ENCODE measurements at places on chromosomes 13 and 19.

DNA sequence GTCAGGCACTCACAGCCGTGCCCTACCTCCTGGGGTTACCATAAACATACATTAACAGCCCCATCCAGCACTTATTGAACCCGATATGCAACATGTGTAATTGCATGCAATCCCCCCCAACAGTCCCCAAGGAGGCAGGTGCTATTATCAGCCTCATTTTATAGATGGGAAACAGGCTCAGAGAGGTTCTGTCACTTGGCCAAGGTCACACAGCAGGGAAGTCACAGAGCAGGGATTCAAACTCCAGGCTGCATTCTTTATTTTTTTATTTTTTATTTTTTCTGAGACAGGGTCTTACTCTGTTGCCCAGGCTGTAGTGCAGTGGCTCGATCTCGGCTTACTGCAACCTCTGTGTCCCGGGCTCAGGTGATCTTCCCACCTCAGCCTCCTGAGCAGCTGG is 38.4 kb upstream of the TNFAIP8L1 start:
- DNase-seq, result no peak

DNA sequence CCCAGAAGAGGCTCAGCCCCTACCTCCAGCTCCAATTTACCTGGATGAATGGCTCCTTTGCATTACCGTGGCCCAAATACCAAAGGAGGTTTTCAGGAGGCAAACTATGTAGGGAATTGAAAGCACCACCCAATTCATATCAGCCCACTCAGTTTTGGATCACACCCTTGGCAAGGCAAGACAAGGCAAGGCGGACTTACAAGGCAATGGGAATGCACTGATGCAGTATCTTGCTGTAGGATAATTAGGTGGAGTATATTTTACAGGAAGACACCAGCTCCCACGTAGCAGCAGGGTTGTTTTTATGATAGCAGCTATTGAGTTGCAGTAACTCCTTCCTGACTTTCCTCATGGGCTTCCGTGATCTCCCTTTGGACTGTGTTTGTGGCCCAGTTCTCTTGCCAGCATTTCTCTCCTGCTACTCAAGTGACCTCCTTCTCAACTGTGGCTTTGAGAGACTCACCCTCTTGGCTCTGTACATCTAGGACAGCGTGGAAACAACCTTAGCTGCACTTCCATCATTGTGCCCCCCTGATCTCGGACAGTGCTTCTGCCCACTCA is 935.9 kb downstream of the EFNB2 start:
- DNase-seq, result no peak

DNA sequence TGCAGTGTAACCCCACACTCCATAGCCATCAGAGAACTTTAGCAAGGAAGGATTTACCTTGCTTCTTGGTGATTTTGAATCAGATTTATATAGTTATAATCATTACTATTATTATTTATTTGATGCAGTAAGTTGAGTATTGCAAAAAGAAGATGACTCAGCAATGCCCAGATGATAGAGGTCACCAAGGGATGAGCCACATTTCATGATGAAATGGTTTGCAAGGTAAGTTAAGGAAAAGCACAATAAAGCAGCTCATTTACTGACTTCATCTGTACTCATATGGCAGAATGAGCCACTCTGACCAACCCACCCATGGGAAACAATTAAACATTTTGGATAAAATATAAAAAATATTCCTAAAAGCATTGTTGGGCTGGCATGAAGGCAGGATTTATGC is 59.1 kb downstream of the AKAP11 start:
- no peak for DNase-seq

DNA sequence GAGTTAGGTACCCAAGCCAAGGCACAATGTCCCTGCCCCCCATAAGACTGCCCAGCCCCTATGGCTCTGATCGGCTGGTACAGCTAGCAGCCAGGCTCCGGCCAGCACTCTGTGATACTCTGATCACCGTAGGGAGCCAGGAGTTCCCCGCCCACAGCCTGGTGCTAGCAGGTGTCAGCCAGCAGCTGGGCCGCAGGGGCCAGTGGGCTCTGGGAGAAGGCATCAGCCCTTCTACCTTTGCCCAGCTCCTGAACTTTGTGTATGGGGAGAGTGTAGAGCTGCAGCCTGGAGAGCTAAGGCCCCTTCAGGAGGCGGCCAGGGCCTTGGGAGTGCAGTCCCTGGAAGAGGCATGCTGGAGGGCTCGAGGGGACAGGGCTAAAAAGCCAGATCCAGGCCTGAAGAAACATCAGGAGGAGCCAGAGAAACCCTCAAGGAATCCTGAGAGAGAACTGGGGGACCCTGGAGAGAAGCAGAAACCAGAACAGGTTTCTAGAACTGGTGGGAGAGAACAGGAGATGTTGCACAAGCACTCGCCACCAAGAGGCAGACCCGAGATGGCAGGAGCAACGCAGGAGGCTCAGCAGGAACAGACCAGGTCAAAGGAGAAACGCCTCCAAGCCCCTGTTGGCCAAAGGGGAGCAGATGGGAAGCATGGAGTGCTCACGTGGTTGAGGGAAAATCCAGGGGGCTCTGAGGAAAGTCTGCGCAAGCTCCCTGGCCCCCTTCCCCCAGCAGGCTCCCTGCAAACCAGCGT is 3.0 kb upstream of the KMT2B start:
- no peak for DNase-seq

DNA sequence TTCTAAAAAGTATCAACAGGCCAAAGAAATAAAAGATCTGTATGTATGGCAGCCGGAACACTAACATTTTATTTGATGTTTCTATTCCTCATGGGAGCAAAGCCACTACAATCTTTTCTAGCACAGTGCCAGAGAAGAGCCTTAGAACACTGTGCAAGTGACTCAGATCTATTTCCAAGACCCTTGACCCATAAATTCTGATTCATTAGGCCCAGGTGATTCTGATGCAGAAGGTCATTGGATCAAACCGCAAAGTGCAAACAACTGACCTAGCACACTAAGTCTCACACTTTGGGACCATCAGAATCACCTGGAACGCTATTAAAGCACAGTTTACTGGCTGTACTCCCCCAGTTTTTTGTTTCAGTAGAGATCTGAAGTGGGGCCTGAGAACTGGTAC is 87.6 kb downstream of the MYCBP2 start:
- no peak for DNase-seq

DNA sequence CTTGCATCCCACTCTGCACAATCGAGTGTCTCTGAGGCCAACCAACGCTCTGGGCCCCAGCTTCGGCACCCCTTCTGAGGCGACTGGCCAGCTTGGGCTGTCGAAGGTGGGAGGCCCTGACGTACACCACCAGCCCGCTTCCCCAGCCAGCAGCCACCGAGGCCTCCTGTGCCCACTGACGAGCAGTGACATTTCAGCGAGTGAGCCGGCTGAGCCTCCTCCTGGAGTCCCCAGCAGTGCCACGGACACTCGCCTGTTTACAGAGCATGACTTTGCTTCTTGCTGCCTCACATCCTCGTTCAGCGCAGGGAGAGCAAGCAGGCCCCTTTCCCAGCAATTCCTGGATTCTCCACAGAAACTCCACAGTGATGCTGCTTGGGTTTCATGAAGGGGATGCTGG is 240.2 kb upstream of the MAB21L1 start:
- DNase-seq, result no peak

- DNase-seq, result no peak
Measured at GRCh38 chr19:49848938-49849337, 2.0 kb upstream of the PTOV1 start.

GRCh38 chr13:109790942-109791605 is 4.7 kb upstream of the IRS2 start:
- no peak for DNase-seq

DNA sequence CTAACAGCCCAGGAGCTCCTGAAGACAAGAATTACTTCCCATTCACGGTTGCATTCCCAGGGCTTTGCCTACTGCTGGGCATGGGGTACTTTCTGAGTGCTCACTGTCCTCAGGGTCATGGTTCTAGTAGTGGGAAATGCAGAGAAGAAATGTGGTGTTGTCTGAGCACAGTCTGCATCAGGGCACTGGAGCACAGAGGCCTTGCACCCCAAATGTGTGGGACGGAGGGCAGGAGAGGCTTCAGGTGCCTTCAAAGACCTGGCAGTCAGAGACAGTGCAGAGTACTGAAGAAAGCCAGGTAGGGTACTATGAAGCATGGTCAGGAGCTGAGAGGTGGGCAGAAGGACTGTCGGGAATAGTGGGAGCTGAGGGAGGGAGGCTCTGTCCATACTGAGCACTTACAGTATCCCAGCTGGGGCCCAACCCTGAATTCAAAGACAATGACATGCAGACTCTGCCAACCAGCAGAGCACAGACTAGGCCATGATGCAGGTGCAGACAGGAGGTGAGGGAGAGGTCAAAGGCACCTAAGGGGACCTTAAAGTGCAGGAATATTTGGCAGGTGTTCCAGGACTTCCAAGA is 144.4 kb downstream of the USP12 start:
- DNase-seq, result no peak

- no peak for DNase-seq
Measured at GRCh38 chr13:37277435-37278144, 172.1 kb upstream of the CSNK1A1L start.

DNA sequence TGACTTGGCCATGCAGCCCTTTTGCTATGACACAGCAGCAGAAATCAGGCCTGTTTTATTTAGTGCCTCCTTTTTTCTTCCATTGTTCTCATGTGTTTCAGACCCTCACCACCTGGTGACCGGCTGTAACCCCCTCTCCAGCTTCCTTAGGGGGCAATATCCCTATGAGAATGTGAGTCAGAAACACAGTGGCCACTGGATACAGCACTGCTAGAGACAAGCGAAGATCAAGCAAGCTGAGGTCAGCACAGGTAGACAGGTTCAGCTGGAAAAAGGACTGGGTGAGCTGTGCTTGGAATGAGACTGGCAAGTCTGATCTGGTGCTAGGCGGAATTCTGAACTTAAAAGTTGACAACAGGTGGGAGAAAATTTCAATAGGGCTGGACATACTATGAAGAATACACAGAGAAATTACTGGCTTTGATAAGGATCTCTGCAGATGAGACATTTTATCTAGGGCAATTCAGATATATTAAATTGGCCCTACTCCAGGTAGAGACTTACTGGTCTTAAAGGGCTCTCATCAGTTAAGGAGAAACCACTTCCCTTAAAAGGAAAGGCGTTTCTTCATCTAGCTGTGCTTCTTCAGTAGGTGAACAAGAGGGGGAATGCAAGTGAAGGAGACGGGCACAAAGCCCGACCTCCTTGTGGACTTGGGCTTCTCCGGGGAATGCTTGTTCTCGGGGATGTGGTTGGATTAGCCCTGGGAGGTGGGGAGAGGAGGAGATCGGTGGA is 83.3 kb downstream of the ERCC5 start:
- DNase-seq, result no peak

- DNase-seq, result no peak
Measured at GRCh38 chr19:54436031-54436523, 12.9 kb upstream of the LENG8 start.

GRCh38 chr13:47454986-47455385 is 546.1 kb downstream of the SUCLA2 start:
- DNase-seq, result no peak

DNA sequence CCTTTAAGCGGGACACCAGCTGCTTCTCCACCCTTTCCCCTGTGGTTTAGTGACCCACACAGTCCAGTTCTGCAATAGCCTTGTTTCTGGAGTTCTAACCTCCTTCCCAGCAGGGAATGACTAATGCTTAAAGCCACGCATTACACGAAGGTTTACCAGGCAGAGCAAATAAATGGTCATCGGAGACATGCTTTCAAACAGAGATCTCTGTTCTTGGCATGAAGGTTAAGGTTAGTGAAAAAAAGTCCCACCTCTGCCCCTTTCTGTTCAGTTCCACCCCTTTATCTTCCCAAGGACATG is 25.3 kb upstream of the MEDAG start:
- no peak for DNase-seq

- no peak for DNase-seq
Measured at GRCh38 chr13:80921541-80921940, 580.6 kb upstream of the SPRY2 start.

DNA sequence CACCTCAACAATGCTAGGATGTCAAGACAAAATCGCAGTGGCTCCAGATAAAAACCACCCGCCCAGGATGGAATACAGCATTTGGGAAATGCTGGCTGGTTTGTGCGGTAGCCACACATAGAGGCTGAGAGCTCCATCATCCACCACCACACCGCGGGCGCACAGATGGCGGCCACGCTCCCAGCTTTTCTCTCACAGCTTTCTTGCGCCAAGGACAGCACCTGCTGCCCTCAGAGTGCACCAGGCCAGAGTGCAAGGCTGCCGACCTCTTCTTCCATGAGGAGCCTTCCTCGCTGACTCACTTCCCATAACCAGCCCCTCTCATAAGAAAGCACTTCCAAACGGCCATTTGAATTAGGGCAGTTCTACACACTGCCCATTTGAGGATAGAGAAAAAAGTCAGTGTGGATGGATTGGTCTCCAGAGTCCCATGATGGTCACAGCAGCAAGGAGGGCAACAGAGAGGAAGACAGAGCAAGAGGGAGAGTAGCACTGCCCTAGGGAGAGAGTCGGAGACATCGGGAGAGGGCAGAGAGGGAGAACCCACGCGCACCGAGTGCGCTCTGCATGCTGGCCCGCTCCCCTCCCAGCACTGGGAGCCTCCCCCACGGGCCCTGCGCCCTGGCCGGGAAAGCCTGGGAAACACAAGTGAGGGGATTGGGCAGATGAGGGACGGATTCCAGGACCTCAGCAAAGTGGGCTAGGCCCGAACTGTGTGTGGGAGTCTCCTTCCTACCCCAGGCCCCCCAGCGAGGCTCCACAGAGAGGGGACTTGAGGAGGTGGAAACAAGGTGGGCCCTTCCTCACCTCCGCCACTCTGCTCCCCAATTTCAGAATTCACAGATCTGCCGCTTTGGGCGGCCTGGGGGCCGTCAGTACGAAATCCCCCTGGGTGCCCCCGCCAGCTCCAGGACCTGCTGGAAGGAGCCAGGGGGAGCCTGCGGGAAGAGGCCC is 156.9 kb downstream of the USP12 start:
- DNase-seq, result no peak

- peak; percentile 33 for DNase-seq
Measured at GRCh38 chr13:39603424-39603947, 493 bp upstream of the LHFPL6 start.

DNA sequence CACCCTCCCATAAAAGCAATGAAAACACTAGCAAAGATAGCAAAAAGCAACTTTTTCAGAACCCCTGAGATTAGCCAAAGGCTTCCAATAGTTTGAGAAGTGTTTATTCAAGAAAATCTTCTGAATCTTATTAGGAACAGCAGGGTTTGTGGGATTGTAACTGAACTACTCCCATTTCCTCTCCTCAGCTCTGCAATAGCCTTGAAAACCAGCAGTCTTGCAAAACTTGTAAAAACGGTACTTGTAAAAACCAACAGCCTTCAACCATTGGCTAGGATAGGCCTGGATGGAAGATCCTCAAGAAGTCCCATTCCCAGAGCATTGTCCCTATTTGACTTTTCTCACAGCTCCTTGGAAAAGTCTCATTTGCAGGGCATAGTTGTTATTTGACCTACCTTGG is 12.1 kb downstream of the RNASEH2B start:
- DNase-seq, result no peak

- DNase-seq, result peak; percentile 55
Measured at GRCh38 chr13:46553886-46554858, 1.2 kb downstream of the LRCH1 start.

GRCh38 chr13:102597029-102597961 is 509 bp downstream of the TPP2 start:
- peak; percentile 13 for DNase-seq

DNA sequence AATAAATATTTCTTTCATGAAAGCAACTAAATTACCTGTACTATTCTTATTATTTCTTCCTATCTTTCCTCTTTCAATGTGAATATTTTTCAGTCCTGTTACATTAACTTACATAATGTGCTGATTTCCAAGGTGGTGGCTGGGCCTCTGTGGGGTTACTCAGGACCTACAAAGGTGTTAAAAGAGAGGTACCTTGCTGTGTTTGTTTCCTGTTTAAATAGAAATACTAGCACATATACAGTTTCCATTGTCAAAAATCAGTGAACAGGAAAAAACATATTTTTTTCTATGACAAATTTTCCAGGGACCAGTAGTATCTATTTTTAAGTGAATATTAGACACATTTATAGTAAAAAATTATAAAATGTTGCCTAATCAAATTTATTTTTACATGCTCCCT is 8.7 kb upstream of the PCDH9 start:
- no peak for DNase-seq
